ENCODE measurements at places on chromosomes 1 and 21.

GRCh38 chr1:186864296-186864695 is 35.5 kb downstream of the PLA2G4A start:
- ATAC-seq = no peak

DNA sequence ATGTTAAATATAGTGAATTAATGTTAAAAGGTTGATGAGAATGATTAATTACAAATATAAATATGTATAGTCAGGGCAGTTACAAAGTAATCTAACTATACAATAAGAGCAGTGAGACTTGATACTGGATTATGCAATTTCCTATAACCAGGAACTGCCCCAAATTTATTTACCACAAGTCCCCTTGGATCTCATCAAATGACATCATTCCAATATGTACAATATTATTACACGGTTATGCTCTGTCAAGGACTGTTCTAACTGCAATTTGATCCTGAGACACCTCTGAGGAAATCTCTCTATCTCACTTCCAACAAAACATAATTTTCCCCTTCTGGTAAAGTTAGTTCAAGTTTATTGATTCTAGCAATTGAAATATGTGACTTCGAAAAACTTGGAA is 917.6 kb downstream of the NCAM2 start:
- no peak for ATAC-seq

- ATAC-seq = no peak
Measured at GRCh38 chr1:68820151-68820550, 323.3 kb upstream of the DEPDC1 start.

- ATAC-seq = no peak
Measured at GRCh38 chr21:46119144-46119636, 21.3 kb downstream of the COL6A2 start.

GRCh38 chr1:155960081-155960745 is 18.1 kb downstream of the ARHGEF2 start:
- ATAC-seq = peak; percentile 90

- ATAC-seq = no peak
Measured at GRCh38 chr1:241020851-241021697, 335.9 kb downstream of the RGS7 start.

DNA sequence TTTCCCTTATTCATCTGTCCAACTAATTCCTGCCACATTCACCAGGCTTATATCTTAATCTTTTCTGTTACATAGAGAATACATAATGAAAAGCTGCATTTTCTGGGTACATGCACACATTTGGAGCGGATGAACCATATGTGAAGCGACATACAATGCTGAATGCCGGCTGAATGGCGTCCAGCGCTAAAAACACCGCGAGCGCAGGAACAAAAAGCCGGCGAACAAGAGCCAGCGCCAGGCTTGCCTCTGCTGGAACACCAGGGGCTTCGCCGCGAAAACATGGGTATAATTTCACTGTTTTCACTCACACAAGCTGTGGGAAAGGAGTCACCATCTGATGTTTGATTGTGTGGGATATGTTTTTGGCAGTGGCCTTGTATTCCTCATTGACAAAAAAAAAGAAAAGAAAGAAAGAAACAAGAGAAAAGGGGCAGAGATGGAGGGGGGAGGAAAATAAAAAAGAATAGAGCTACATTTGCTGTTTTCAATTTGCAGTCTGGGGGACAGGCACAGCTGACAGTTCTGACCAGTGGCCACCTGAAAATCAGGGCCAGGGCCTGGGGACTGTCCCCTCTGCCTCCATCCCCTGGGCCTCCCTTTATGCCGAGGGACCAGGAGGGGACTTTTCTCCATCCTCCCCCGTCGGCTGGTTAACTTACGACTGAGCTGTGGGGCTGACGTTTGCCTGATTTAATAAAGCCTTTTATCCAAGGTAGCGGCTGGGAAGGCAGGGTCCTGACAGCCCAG is 70.2 kb upstream of the OLIG2 start:
- no peak for ATAC-seq

DNA sequence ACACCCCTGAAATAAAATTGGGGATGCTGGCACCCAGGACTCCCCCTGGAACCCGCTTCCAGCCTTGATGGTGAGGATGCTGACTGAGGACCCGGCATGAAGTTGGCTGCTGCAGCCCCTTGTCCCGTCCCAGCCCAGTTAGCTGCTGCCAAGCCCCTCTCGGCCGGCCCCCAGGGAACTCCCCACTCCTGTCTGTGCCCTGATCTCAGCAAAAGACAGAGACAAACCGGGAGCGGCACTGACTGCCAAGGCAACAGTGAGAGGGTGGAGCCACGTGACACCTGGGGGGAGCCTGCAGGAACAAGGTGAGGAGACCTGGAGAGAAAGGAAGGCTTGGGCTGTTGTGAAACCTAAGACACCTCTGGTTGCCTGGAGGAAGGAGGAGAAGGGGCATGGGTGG is 24.7 kb downstream of the CASZ1 start:
- no peak for ATAC-seq

GRCh38 chr21:29449306-29449950 is 150.7 kb downstream of the BACH1 start:
- ATAC-seq = no peak

DNA sequence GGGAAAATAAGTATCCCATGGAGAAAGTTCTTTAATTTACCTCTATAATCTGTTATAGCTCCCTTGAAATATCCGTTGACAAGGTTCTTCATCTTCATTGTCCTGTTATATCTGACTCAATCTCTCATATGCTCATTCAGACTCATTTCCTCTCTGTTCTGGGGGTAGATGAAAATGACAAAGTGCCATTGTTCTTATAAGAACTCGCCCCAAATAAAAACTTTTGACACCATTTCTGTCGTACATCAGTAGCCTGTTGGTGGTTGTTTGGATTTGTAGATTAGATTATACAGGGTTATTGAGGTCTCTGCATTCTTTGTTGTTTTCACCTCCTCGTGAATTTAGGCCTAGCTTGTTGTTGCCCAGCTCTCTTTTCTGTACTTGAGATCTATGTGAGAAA is 55.2 kb upstream of the IPO9 start:
- no peak for ATAC-seq

DNA sequence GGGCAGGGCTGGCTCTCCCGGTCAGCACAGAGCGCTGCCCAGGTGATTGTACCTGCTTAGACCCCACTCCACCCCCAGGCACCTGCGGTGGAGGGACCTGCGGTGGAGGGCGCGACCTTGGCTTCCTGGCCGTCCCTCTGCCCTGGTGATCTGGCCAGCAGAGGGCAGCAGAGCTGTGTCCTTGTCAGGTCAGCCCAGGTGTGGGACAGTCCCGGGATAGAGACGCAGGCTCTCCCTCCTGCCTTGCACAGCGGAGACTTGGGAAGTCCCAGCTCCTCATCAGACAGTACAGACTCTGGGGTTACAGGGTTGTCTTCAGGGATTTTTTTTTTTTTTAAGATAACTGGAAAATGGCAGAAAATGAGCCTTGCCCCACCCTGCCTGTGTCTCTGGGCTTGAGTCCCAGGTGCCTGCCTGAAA is 10.0 kb downstream of the SLX9 start:
- peak; percentile 83 for ATAC-seq

DNA sequence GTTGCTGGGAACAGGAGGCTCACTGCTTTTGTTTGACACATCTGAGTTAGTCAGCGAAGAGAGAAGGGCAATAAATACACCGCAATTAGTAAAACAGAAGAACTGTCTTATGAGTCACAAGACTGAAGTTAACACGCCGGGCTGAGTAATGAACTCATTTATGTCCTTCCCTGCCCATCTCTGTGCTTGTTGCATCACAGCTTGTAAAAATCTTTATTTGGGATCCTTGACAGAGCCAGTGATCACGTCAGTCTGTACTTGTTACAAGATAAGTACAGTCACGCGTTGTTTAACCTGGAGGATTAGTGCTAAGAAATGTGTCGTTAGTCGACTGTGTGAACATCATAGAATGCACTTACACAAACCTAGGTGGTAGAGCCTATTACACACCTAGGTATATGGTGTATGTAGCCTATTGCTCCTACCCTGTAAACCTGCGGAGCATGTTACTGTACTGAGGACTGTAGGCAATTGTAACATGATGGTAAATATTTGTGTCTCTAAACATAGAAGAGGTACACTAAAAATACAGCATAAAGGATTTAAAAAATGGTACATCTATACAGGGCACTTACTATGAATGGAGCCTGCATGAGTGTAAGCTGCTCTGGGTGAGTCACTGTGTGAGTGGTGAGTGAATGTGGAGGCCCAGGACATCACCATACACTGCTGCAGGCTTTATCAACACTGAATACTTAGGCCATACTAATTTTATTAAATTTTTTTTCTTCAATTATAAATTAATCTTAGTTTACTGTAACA is 272.2 kb downstream of the TNR start:
- ATAC-seq = peak; percentile 47

DNA sequence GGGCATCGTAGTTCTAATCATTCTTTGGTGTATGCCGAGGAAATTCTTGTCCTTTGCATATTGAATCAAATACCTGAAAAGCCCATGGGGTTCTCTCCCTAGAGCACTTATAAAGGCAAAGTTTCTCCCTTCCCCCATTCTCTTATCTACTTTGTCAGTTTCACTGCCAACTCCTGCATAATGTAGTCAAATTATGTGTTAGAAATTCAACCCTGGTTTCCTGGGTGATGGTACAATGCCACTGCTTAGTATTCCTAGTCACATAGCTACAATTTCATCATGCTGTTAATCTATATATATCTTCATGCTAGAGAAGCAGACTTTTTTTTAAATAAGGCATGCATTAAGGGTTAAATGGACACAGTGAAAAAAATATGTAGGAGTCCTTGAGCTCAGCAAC is 119.0 kb downstream of the PDE4B start:
- ATAC-seq = no peak

DNA sequence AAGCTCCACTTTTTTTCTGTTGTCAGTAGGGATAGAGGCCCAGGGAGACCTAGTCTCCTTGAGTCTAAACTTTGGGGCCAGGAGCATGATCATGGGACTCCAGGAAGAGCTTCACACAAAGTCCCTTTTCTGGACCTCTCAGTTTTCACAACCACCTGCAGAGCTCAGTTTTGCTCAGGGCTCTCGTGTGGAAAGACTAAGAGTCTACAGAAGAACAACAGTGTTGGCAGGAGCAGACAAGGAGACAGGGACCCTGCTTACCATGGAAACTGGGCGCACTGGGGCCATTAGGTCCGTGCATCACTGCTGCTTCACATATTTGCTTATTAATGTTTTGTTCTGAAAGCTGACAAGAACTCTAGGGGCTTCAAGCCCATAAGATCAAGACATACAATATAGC is 63.9 kb upstream of the HSD17B7 start:
- ATAC-seq = no peak

DNA sequence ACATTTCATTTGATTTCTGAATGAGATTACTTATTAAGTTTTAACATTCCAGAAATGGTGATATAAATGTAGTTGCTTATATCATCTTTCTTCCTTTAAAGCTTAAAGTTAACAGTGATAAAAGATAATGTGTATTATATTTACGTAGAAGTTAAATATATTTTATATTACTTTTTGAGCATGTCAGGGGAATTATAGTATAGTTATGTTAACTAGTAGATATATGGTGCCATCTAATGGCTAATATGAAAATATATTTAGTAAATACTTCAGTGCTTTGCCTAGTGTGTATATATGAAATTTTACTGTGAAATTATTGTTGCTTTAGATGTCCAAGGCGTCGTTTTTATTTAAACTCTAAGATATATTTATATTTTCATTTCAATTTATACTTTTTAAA is 51.5 kb downstream of the SYT14 start:
- no peak for ATAC-seq

DNA sequence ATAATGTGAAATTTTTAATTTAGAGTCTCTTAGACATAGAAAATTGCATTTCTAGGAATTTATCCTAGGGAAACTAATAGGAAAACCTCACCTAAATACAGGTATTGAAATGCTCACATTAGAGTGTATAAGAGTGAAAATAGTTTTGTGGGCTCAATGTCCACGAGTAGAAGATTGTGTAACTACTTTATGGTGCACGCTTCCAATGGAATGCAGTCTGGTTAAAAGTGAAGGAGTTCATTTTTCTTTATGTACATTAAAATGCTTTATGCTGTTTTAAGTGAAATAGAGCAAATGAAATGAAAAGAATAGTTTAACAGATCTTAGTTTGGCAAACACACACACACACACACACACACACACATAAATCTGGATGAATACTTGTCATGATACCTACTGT is 278.2 kb downstream of the USP25 start:
- ATAC-seq = no peak

GRCh38 chr1:201136355-201137023 is 9.5 kb upstream of the ASCL5 start:
- ATAC-seq = no peak

DNA sequence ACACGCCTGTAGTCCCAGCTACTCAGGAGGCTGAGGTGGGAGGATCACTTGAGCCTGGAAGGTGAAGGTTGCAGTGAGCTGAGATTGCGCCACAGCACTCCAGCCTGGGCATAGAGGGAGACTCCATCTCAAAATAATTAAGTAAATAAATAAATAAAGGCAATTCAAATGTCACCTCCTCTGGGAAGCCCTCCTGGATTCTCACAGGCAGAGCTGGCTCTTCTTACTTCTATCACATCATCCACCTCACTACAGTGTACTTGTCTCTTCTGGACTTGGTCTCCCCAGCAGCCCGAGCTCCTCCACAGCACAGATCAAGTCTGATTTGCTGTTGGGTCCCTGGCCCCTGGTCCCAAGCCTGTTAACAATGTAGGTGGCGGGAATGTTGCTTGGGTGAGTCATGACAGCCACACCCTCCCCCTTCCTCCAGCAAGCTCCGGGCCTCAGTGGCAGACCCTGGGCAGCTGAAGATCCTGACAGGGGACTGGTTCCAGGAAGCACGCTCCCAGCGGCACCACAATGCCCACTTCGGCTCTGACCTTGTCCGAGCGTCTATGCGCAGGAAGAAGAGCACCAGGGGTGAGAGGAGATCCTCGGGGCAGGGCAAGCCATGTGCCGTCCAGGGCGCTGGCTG is 5.3 kb downstream of the SYTL1 start:
- ATAC-seq = no peak

DNA sequence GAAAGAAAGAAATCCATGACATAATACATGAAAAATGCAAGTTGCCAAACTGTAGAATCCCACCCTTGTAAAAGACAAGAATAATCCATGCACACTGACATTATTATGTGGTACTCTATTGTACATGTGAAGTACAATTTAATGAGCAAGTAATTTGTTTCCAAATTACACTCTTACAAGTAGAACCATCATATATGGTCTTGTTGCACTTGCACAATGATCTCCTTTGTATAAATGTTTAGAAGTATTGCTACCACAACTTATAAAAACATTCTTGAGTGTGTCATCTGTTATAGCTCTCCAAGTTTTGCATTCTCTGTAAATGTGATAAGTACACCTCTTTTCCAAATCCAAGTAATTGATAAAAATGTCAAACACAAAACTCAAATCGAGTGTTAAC is 29.1 kb upstream of the ZNF281 start:
- ATAC-seq = no peak

DNA sequence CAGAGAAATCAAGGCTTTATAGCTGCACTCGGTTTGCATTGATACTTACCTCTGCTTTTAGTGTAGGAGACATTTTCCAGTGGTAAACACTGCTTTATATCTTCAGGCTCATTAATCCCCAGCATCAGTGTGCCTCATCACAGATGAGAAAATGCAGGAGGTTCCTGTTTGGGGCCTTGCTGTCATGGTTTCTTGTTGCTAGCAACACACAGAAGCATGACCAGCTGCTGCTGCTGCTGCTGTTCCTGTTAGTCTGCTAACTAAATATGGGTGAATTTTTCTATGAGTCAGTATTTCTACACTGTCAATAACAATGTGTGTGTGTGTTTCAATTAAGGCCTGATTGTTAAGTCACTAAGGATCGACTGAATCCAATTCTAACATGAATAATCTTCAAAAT is 85.8 kb upstream of the RGS1 start:
- ATAC-seq = no peak

- no peak for ATAC-seq
Measured at GRCh38 chr1:160451119-160451858, 50.9 kb downstream of the VANGL2 start.

Data from stimulated activated memory B cell treated with anti-CD40 and anti-IgM and Interleukin-4, amounts not matched to agents 10 μg/mL and 1 μg/mL and 100 μg/mL, for 72 hours (primary cell).